ENCODE measurements at places on chromosomes 5 and 9.

DNA sequence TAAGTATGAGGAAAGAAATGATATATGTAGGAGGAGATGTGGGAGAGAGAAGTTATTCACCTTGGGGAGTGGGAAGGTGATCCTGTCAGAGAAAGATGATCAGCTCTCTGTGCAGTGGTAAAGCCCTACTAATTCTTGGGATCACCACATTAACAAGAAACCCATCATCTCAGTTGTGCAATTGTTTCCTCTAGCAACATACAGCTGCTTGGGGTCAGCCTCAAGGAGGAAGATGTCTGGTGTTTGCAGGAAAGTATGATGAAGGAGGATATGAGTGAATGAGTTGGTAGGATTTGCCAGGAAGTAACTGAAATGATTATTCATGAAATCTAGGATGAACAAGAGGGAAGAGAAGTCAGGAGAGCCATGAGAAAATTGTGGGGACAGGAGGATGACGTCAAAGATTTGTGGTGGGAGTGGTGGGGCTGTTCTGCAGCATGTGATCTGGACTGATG, 50.1 kb downstream of the TNFSF8 start:
- DNase-seq: peak; percentile 25

DNA sequence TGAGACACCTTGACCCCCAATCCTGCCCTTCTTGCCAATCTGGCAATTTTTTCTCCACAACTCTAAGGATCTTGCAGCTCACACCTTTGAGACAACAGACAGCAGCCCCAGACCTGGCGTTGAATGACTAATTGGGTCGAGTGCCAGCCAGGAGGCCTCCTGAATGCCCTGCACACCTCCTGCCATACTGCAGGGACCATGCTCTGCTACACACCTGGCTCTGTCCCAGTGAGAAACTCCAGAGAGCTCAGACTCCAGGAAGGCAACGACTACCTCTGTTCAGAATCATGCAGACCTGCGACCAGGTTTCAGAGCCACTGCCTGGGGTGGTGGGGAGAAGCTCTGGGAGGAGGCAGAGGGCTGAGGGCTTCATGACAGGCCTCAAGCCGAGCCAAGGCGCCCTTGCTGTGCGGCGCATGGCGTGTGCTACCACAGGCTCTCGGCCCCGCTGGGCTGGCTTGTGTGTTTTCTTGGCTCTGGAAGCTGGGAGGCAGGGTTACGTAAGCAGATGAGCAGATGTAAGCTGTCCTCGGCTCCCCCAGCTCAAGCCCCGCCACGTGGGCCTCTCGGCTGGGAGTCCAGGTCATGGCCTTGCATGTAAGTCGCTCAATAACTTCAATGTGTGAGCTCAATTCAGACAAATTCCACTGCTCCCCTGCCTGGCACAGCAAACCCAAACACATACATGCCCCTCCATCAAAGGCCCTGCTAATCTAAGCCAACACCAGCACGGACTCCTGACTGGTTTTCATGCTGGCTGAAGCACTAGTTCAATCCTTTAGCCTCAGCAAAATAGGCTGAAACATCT, 27.5 kb downstream of the B4GALT1 start:
- no peak for DNase-seq

DNA sequence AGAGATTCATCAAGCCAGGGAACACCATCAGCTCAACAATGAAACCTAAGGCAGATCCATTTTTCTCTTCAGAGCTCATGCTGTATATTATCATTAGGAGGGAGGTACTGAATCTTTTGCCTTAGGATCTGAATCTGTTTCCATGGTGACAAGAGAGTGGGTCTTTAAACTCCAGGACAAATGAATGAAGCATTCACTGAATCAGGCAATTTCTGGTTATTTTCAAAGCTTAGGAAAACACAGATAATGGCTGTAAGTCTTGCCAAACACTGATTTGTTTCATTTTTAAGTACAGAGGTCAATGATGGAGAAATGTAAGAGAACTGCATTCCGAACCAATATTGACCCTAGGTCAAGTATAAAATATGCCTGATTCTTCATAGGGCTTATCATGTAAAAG, 84.9 kb downstream of the GNA14 start:
- DNase-seq: no peak

- no peak for DNase-seq
Measured at GRCh38 chr9:28718226-28718625, 1144.9 kb upstream of the C9orf72 start.

GRCh38 chr9:126819482-126819881, 14.6 kb downstream of the ZBTB43 start:
- no peak for DNase-seq

- DNase-seq: no peak
Measured at GRCh38 chr9:38332625-38333024, 59.9 kb upstream of the ALDH1B1 start.

GRCh38 chr5:97363577-97363976, 180.5 kb upstream of the RIOK2 start:
- DNase-seq: no peak

GRCh38 chr5:53974021-53974420, 336.4 kb downstream of the ARL15 start:
- no peak for DNase-seq

GRCh38 chr5:159630545-159630944, 285.7 kb upstream of the ADRA1B start:
- no peak for DNase-seq

- DNase-seq: no peak
Measured at GRCh38 chr9:81293651-81294050, 395.7 kb downstream of the TLE1 start.

DNA sequence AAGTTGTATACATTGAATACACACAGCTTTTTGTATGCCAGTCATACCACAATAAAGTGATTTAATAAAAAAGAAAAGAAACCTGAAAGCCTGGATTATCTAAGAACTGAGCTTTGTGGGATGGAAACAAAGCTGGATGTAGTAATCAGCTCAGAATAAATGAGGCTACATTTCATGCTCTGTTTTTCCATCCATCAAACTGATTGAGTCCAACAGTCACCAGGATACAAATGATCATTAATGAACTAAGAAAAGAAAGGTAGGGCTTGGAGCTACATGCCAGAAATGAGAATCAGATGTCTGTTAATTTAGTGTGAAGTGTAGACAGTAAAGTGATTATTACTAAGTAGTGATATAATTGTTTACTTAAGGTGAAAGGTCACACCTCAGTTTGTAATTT, 109.8 kb upstream of the TARS1 start:
- DNase-seq: no peak

GRCh38 chr5:54222336-54222735, 88.0 kb downstream of the ARL15 start:
- DNase-seq: no peak

DNA sequence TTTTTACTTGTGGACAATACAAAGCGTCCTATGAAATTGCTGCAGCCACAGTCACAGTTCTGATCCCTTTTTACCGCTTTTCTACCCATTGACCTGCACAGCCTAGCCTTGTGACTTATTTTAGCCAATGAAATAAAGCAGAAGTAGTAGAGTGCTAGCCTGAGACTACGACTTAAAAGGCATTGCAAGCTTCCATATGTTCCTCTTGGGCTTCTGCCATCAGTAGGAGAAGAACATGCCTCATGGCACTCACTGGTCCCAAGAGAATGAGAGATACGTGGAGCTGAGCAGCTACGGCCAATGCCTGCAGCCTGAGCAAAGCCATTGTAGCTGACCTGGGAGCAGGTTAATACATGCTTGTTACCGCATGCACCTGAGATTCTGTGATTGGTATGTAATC, 416.6 kb upstream of the CLINT1 start:
- DNase-seq: no peak

DNA sequence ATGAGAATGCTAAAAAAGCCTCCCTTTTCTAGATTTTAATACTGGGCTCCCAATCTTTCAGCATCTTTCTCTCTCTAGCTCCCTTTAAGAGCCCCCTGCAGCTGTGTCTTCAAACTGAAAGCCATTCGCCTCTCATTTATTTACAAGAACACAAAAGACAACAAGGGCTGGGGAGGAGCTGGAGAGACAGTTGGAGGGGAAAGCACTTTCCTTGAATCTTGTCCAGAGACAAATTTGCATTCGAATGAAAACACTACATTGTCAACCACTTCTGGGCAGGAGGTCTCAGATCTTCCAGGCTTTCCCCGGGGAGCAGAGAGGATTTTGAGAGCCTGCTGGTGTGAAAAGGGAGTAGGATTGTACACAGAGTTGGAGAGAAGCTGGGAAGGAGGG, 518.3 kb downstream of the CTNND2 start:
- peak; percentile 70 for DNase-seq

All from nucleus accumbens (tissue), 56 donors.